NCI-H510A treated with DMSO at 0.1 percent for 48 hours (cell line): ENCODE measurements at places on chromosomes 4 and X.

DNA sequence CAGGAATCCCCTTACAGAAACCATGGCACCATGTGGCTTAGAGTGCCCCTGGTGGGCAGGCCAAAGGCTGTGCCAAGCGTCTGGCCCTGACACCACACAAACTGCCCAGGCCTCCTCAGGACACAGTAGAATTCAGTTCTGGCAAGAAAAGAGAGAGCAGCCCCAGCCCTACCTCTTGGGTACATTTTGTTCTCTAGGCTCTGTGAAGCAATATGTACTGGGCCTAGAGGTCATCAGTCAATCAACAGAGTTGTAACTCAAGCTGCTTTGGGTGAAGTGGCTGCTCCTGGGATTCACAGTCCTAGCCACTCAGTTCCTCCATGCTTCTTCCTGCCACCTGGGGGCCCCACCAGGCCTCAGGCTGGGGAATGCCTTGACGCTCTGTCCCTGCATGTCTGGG, 158.1 kb upstream of the MAMLD1 start:
- no peak for DNase-seq

GRCh38 chr4:177236886-177237285, 72.8 kb upstream of the NEIL3 start:
- no peak for DNase-seq

- DNase-seq = no peak
Observed at GRCh38 chr4:165634766-165635165, 238.3 kb upstream of the TLL1 start.

DNA sequence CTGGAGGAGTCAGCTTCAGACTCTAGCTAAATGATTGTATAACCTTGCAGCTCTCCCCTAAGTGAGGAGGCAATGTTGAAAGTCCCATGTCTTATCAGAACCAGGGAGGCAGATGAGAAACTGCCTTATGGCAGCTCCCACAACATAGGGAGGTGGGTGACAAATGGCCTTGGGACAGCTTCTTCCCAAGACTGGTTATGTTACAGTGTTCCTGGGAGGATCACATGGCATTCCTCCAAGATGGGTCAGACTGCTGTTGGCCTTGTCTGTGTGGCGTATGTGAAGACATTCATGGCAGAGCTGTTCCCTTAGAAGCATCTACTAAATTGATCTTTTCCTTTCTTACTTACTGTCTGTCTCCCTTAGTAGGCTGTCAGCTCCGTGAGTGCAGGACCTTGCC, 42.0 kb downstream of the HPRT1 start:
- DNase-seq = no peak

- no peak for DNase-seq
Observed at GRCh38 chr4:13523591-13524503, 20.5 kb downstream of the NKX3-2 start.

DNA sequence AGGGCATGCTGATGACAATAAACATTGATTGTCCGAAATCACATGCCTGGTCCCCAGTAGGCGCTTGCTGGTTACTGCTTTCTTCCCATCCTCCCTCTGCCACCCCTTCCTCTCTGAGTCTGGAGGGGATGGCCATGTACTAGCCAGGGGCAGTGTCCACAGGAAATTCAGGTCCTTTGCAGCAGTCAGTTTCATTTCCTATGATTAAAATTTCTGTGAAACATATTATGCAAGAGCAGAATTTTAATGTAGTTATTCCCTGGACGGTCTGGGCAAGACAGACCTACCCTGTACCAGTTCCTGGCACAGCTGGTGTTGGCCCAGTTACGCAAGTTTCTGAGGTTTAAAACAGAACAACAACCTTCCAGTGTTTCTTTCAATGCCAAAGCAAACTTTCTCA, 28.2 kb upstream of the TLR2 start:
- no peak for DNase-seq

GRCh38 chr4:95676190-95676589, 127.4 kb upstream of the UNC5C start:
- no peak for DNase-seq

GRCh38 chr4:80276931-80277330, 10.5 kb downstream of the FGF5 start:
- no peak for DNase-seq
